ENCODE measurements at places on chromosomes 7 and 10. TPM values are rescaled to one million over a fixed set of nuclear protein-coding genes. Genes with fewer than 3 reads are reported as not detected.

GRCh38 chr10:116138897-116139296, 134.1 kb downstream of the GFRA1 start:
- no peak overlapping the region for H3K27ac ChIP-seq
- no peaks in the 10 kb centered on the region for H3K27me3 ChIP-seq
- H3K4me1 ChIP-seq: no peaks in the 10 kb centered on the region
- H3K4me3 ChIP-seq: no peak overlapping the region
- no peaks in the 10 kb centered on the region for H3K36me3 ChIP-seq

GRCh38 chr7:117941138-117941810, 68.0 kb upstream of the CTTNBP2 start:
- no peaks in the 10 kb centered on the region for H3K36me3 ChIP-seq
- H3K4me3 ChIP-seq: no peak overlapping the region
- no peak for DNase-seq
- no peaks in the 10 kb centered on the region for H3K4me1 ChIP-seq

DNA sequence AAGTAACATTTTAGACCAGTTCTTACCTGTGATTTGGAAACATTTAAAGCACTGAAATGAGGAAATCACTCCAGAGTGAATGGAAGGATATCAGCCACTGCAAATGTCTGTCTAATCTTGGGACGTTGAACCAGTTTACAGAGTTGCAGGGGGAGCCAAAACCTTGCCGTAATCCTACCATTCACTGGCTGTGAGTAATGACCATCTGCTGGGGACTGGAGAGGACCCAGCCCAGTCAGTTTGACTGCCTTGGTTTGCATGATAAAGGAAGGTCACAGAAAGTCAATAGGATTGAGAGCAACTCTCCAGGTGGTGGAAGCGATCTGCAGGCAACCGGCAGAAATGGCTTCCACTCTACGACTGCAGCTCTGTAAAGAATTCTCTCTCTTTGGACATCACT, 167.2 kb downstream of the AKR1D1 start:
- H3K27ac ChIP-seq: no peak overlapping the region
- H3K4me3 ChIP-seq: no peak overlapping the region
- H3K27me3 ChIP-seq: no peaks in the 10 kb centered on the region
- no peak for DNase-seq
- H3K36me3 ChIP-seq: no peaks in the 10 kb centered on the region

DNA sequence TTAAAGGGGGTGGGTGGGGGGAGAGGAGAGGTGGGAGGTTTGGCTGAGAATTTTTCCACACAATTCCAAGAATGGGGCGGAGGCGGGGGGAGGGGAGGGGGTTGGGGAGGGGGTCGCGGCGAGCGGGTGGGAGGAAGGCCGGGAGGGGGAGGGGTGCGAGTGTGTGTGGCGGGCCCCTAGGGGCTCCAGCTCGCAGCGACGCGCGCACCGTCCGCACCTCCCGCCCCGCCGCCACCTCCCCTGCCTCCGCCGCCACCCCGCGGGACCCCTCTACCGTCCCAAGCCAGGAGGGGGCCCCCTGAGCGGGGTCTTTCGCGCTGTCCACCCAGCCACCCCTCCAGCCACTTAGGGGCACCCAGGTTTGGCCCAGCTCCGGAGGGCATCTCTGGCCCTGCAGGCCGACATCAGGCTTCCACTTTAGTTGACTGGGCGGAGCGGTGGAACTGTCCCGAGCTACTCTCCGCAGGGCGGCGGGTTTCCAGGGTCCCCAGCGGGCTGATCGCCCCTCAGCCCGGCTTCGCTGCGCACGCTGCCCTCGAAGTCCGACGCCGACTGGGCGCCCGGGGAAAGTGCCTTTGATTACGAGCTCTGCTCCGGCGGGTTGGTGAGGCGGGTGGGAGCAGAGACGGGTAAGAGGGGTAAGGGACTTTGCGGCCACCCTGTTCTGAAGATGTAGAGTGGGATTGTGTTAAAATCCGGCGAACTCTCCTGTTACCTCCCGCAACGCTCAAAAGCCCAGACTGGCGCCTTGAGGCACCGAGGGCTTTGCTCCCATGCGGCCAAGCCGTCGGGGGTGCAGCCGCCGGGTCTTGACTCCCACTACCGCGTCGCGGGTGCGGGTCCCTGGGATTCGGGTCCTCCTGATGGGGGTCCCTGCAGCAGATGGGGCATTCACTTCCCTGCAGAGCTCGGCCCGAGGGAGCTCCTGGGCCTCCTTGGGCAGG, 1.8 kb upstream of the VAX1 start:
- DNase-seq: no peak
- H3K27ac ChIP-seq: no peak overlapping the region
- peaks cover 11% of the 10 kb centered on the region for H3K27me3 ChIP-seq
- no peaks in the 10 kb centered on the region for H3K36me3 ChIP-seq
- no peaks in the 10 kb centered on the region for H3K4me1 ChIP-seq
- no peak overlapping the region for H3K4me3 ChIP-seq

GRCh38 chr10:86077871-86078638, 288.5 kb downstream of the GRID1 start:
- no peaks in the 10 kb centered on the region for H3K27me3 ChIP-seq
- H3K4me1 ChIP-seq: no peaks in the 10 kb centered on the region
- no peak for DNase-seq

DNA sequence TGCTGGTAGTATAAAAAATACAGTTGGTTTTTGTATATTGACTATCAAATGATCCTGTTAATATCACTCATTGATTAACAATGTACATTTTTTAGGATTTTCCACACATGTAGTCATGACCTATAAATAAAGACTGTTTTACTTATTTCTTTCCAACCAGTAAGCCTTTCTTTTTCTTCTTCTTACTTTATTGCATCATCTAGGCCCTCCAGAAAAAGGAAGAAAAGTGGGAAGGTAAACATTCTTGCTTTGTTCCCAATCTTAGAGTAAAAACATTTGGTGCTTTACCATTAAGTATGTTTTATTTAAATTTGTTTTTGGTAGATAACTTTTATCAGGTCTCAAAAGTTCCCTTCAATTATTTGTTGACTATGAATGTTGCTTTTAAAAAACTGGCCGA, 47.1 kb upstream of the CCNY start:
- no peak overlapping the region for H3K4me3 ChIP-seq
- no peak overlapping the region for H3K27ac ChIP-seq
- no peaks in the 10 kb centered on the region for H3K27me3 ChIP-seq

- no peaks in the 10 kb centered on the region for H3K27me3 ChIP-seq
- no peaks in the 10 kb centered on the region for H3K4me1 ChIP-seq
- H3K4me3 ChIP-seq: no peak overlapping the region
- H3K36me3 ChIP-seq: no peaks in the 10 kb centered on the region
Observed at GRCh38 chr10:11782793-11783557, 40.2 kb upstream of the PROSER2 start.

- H3K27ac ChIP-seq: no peak overlapping the region
- H3K27me3 ChIP-seq: no peaks in the 10 kb centered on the region
- peaks cover 2% of the 10 kb centered on the region for H3K4me1 ChIP-seq
- no peaks in the 10 kb centered on the region for H3K36me3 ChIP-seq
- no peak for DNase-seq
Observed at GRCh38 chr7:4805110-4805983, 29.9 kb downstream of the AP5Z1 start.

- DNase-seq: no peak
- no peaks in the 10 kb centered on the region for H3K36me3 ChIP-seq
- no peak overlapping the region for H3K27ac ChIP-seq
- no peaks in the 10 kb centered on the region for H3K27me3 ChIP-seq
- no peaks in the 10 kb centered on the region for H3K4me1 ChIP-seq
Observed at GRCh38 chr7:28104041-28104541, 76.5 kb downstream of the JAZF1 start.

DNA sequence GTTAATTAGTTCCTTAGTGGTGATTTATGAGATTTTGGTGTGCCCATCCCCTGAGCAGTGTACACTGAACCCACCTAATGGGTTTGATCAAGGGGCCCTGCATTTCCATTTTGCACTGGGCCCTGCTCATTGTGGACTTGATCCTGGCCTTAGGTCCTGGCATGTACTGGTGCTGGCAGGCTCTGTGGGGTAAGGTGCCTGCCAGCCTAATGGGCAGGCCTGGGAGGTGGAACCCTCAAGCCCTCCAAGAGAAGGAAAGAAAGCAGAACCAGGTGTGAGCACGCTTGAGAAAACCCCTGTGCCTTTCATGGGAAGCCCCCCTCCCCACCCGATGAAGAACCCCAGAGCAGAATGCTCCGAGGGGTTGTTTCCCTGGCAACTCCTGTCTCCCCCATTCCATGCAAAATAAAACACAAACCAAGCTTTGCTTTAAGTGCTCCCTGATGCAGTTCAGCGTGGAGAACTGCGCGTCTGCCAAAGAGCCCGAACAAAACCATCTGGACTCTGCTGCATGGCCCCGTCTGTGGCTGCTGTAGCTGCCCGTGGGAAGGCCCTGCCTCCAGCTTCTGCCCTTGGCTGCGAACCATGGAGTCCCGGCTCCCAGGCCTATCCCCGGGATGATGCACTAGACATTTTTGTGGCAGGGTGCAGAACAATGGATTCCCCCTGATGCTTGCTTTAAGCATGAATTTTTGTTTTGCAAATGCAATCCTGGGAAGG, 123.3 kb downstream of the PRPF18 start:
- no peaks in the 10 kb centered on the region for H3K4me1 ChIP-seq
- no peak overlapping the region for H3K4me3 ChIP-seq
- no peaks in the 10 kb centered on the region for H3K36me3 ChIP-seq
- DNase-seq: no peak

GRCh38 chr10:131003455-131003854, 308.1 kb downstream of the TCERG1L start:
- DNase-seq: no peak
- no peak overlapping the region for H3K27ac ChIP-seq
- no peak overlapping the region for H3K4me3 ChIP-seq
- H3K27me3 ChIP-seq: no peaks in the 10 kb centered on the region
- no peaks in the 10 kb centered on the region for H3K4me1 ChIP-seq

Gene DGKB
- polyA plus RNA-seq: not detected

Gene MYO1G
- 51.1 TPM for polyA plus RNA-seq

Gene GIMAP6
- 130 TPM for polyA plus RNA-seq

Gene MUC12
- not detected for polyA plus RNA-seq

Gene HOXA1
- polyA plus RNA-seq: 0.18 TPM
